Thoracic aorta (tissue), 2 donors: ENCODE measurements at places on chromosomes 6 and 20.

GRCh38 chr20:1374246-1374645 lies 18.6 kb downstream of the FKBP1A start:
- DNase-seq = no peak

GRCh38 chr6:108492131-108492766 lies 68.5 kb upstream of the FOXO3 start:
- no peak for DNase-seq

- no peak for DNase-seq
These were observed 210.6 kb downstream of the DLL1 start for GRCh38 chr6:170080169-170080827.

DNA sequence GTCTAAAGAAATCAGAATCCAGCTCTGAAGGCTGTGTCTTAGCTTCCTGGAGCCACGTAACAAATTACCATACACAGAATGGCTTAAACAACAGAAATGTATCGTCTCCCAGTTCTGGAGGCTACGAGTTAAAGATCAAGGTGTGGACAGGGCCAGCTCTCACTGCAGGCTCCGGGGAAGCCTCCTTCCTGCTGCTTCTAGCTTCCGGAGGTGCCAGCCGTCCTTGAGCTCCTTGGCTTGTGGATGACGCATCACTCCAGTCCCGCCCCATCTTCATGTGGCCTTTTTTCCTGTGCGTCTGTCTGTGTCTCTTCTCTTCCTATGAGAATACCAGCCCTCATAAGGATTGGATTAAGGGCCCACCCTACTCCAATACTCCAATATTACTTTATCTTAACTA lies 319.1 kb upstream of the QKI start:
- no peak for DNase-seq

DNA sequence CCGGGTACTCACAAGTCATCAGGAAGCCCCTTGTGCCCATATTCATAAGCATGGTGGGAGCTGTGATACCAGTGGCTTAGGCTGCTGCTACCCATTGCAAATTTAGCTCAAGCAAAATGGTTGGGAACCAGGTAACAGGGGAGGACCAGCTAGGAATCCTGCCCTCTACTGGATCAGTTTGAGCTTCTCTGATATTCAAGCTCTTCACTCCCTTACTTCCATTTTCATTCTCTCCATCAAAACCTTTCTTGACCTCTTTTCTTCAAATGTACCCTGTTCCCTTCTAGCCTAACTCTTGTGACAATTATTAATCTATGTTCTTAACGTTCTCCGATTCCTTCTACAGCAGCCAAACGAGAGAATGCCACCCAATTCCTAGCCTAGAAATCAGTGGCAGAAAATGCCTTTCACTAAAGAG lies 9.7 kb downstream of the NOL7 start:
- no peak for DNase-seq

GRCh38 chr6:167846997-167847606 lies 20.4 kb downstream of the AFDN start:
- no peak for DNase-seq

- DNase-seq = no peak
These were observed 152.4 kb downstream of the THBS2 start for GRCh38 chr6:169101036-169101805.

GRCh38 chr6:67736816-67737215 lies 898.3 kb upstream of the ADGRB3 start:
- no peak for DNase-seq

DNA sequence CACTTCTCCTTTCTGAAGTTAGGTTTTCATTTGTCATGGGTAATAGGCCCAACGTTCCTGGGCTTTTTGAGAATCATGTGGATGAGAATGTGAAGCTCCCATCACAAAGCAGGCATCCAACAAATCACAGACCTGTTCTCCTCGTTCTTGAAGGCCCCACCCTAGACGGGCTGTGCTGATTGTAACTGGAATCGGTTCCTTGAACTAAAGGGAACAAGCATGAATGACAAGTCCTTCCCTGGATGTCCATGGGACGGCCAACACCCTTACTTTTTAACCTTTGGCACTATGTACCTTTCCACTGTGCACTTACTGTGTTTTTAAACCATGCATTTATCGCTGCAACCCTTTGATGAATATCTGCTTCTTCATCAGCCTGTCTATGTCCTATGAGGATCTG lies 438.2 kb downstream of the CD83 start:
- DNase-seq = no peak

- no peak for DNase-seq
These were observed 699.1 kb downstream of the EPM2A start for GRCh38 chr6:145036236-145036635.

- no peak for DNase-seq
These were observed 14.6 kb downstream of the EDN3 start for GRCh38 chr20:59314997-59315396.

DNA sequence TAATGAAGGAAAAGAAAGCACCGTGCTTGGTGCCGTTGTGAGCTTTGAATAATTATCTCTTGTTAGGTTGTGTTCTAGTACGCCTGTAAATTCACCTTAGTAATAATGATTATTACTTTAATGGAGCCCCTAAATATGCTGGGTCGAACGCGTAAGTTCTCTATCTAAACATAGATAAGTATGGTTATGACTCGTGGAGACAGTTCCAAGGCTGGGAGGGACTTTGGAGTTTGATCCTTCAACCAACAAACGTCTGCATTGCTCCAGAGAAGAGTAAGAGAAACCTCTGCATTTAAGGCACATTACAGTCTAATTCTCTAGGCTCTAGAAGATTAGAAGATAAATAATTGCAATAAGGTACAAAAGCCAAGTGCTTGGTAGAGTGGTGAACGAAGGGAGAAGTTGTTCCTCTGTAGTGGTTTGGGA lies 514 bp downstream of the ACOT13 start:
- DNase-seq = no peak

DNA sequence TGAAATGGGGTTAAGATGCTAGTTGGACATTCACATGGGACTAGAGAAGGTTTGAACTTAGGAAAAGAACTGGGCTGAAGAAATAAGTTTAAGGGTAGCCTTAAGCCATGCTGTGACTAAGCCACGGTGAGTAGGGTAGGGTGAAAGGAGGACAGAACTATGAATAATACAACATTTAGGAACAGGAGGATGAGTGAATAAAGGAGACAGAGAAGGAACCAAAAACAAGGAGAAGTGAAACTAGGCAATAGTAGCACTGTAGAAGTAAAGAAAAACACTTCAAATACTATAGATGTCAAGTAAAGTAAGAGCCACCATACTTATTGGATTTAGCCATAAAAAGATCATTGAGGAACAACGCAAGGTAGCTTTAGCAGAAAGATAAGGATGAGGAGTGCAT lies 111.2 kb downstream of the KCNQ5 start:
- no peak for DNase-seq

DNA sequence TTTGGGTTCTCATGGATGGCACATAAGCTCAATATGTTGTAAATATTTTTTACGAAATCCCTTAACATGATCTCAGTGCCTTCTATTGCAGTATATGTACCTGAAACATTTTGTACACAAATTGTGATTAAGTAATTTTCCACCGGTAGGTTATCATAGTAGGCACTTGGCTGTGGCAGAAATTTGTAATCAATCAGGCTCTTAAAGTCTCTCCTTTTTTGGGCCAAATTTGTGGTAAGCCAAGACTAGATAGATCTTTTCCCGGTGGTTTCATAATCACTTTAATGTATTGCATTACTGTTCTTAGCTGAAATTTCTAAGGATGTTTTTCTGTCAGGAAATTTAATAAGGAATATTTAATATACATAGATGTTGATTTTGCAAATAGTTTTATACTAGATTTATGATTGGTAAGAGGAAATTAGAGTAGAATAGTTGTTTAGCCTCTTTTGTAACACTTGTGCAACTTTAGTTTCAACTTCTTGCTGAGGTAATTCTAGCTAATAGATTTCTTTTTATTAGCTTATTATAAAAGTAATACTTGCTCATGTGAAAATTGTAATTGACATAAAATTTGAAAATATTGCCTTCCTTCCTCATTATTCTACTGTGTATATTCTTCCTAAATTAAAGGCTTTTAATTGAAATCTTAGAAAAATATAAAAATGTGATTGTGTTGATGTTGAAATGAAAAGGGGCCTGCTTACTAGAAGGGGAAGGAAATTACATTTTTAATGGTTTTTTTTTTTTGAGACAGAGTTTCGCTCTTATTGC lies 3.2 kb downstream of the PCMT1 start:
- no peak for DNase-seq

GRCh38 chr20:63942969-63943807 lies 13.0 kb downstream of the UCKL1 start:
- DNase-seq = no peak

DNA sequence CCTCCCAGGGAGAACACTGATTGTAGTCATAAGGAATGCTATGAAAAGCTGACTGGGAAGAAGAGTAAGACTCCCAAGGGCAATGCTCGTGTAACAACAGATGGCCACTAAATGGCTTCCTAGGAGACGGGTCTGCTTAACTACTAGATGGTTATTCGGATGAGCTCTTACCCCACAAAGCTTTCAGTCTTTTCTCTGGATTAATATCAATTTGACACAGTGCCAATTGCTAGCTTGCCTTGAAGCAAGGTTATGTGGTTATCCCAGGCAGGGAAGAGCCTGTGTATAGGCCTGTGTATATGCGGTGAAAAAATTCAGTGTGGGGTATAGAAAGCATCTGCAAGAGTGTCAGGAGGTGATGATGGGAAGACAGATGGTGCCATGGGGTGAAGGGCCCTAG lies 86.4 kb upstream of the NOX3 start:
- no peak for DNase-seq

DNA sequence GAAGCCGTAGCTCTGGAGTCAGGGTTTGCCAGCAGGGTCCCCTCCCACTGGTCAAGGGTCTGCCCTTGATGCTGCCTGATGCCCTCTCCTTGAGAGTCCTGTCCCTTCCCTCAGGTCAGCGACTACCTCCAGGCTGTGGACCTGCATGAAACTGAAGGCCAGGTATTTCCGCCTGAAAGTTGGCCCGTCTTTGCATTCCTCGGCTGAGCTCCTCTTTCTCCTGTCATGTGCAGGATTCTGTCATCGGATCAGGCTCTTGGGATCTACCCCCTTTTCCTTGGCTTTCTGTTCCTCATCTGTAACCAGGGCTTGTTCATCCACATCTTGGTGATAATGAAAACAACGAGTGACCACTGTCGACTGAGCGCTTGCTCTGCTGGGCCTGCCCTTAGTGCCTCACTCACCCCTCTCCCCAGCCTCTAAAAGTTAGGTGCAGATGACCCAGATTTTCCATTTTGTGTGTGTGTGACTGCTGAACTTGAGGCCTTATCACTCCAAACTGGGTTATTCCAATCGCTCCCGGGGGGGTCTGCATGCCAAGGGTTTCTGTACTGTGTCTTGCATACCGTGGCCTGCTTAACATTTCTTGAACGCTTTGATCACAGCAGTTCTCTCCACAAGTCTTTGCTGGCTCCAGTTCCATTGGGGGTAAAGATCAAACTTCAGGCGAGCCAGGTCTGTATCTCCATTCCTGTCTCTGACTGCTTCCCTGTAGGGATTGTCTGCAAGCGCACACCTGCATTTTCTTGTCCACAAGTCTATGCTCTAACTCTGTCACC lies 81.6 kb downstream of the DTD1 start:
- no peak for DNase-seq

- DNase-seq = no peak
These were observed 133.1 kb upstream of the PTPRT start for GRCh38 chr20:43322851-43323250.
